Thyroid gland (tissue), 4 donors: ENCODE measurements at places on chromosomes 3 and 15.

GRCh38 chr15:67775250-67775649 lies 50.1 kb upstream of the SKOR1 start:
- DNase-seq = no peak

DNA sequence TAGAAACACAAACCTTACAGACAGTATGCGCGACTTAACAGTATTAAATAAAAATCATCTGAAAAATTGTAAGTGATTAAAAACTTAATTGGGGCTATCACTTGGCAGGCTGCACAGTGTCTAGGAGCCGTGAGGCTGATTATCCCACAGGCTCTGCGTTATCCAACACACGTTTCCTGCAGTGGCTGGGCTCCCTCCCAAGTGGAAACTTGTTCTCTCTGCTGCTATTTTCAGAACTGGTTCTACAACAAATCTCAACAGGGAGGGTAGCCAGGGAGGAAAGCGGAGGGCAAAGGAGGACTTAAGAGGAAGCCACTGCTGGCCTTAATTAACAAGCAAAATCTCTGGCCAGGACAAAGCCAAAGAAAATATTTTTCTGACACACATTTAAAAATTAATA lies 555.2 kb downstream of the MAGI1 start:
- DNase-seq = peak; percentile 83

- no peak for DNase-seq
These were observed 366.5 kb downstream of the GAP43 start for GRCh38 chr3:115989684-115990421.

GRCh38 chr3:179933914-179934313 lies 102.8 kb downstream of the PEX5L start:
- DNase-seq = no peak

DNA sequence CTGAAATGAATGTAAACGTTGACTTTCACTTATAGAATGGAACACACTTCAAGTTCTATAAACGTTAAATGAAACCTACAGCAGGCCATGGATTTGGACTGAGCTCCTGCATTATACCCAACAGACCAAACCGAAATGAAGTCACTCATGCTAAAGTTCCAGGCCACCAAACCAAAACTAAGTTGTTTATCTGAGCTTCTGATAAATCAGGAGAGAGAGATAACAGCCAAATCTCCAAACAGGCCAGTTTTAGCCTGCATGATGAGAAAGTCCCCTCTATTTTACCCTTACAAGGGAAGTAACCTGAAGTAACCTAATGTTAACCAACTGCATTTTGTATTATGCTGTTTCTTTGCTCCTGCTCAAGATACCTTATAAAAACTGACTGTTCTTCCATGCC lies 44.5 kb downstream of the DCUN1D1 start:
- no peak for DNase-seq

DNA sequence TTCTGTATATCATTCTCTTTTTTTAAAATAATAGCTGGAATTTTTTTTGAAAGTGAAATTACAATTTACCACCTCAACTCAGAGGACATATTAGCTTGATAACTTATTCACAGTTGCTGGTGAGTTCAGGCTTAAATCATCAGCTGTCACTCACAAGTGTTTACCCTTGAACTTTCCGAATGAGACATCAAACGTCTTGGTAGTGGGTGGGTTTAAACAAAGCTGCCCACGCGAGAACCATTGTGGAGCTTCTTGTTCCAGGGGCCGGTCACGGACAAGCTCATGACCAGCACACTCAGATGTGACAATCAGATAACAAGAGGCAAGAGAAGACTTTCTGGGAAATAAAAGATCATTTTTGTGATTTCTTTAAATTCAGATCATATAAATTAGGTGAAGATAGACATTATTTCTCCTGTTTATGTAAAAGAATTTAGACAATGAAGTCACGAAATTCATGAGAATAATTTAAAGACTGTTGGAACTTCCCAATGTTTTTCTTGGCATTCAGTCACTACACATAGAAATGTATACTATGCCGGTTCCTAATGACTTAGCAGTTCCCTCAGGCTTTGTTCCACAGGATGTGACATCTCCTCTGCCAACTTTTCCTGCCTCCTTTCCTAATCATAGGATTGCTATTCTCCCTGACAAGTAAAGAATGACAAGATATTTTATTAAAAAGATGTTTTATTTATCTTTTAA lies 29.3 kb downstream of the BTD start:
- peak; percentile 26 for DNase-seq
